ENCODE measurements at places on chromosomes 11 and 22. TPM values are rescaled to one million over a fixed set of nuclear protein-coding genes. Genes with fewer than 3 reads are reported as not detected.

BRSK2 gene
- total RNA-seq = 0.51 TPM

GRCh38 chr11:56817661-56818060 is 69.2 kb upstream of the OR9G4 start:
- H3K4me1 ChIP-seq = no peaks in the 10 kb centered on the region
- H3K27me3 ChIP-seq = no peaks in the 10 kb centered on the region
- H3K27ac ChIP-seq = no peak overlapping the region
- H3K4me3 ChIP-seq = no peak overlapping the region

DNA sequence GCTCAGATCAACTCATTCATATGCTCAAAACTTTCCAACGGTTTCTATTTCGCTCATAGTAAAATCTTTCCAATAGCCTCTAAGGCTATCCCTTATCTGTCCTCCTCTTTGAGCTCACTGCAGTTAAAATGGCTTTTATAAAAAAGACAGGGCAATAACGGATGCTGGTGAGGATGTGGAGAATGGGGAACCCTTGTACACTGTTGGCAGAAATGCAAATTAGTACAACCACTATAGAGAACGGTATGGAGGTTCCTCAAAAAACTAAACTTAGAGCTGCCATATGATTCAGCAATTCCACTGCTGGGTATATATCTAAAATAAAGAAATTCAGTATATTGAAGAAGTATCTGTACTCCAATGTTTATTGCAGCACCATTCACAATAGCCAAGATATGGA is 345.6 kb downstream of the DLG2 start:
- no peaks in the 10 kb centered on the region for H3K36me3 ChIP-seq
- no peak for DNase-seq
- no peak overlapping the region for H3K4me3 ChIP-seq
- H3K27me3 ChIP-seq = no peaks in the 10 kb centered on the region
- no peak overlapping the region for H3K27ac ChIP-seq
- H3K4me1 ChIP-seq = no peaks in the 10 kb centered on the region

DNA sequence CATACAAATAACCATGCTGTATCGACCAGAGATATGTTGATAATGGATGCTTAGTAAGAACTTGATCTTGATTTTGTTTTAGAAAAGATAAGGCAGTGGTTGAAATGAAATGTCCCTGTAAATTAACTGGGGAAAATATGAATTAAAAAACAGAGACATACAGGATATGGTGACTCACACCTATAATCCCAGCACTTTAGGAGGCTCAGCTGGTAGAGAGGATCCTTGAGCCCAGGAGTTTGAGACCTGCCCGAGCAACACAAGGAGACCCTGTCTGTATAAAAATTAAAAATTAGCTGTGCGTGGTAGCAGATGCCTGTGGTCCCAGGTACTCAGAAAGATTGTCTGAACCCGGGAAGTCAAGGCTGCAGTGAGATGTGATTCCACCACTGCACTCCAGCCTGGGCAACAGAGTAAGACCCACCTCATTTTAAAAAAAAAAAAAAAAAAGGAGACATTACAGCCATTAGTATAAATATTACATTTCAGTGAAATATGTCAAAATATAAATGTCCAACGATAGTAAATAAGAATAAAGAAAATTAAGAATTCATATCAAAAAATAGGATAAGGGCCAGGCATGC is 4.6 kb downstream of the PICALM start:
- H3K4me1 ChIP-seq = peaks cover 65% of the 10 kb centered on the region
- H3K27me3 ChIP-seq = no peaks in the 10 kb centered on the region

OR51E2 gene
- total RNA-seq = 0.15 TPM

CENPM gene
- total RNA-seq = not detected

DNA sequence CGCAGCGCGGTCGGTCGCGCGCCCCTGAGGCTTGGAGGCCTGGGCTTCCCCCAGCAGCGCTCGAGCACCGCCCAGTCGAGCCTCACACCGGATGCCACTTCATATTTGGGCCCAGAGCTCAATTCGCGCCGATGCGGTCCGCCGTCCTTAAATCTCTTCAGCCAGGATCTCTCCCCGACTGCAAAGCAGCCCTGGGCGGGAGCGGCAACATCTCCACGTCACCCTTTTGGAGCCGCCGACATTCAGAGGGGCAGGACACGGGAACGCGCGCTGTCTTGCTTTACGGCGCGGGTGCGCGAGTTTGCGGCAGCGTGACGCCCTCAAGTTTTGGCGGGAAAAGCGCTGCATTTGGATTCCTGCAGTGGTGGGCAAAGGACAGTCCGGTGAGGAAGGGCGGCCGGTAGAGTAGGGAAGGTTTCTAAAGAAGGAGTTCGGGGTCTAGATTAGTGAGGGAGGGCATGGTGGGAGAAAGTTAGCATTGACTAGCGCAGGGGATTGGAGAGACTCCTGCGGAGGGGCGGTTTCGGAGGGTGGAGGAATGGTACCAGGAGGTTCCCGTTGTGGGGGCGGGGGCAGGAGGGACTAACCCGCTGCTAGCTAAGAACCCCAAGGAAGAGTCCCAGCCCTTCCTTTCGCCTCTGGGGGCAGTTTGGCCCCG is 796 bp downstream of the CHEK1 start:
- DNase-seq = peak; percentile 88
- H3K4me1 ChIP-seq = no peaks in the 10 kb centered on the region
- peak overlapping the region; percentile 71 for H3K4me3 ChIP-seq
- peak overlapping the region; percentile 94 for H3K27ac ChIP-seq
- H3K36me3 ChIP-seq = peaks cover 11% of the 10 kb centered on the region
- H3K27me3 ChIP-seq = no peaks in the 10 kb centered on the region

ALX4 gene
- 0.07 TPM for total RNA-seq

GRCh38 chr11:77101043-77101537 is 1.6 kb upstream of the OMP start:
- no peak for DNase-seq
- H3K36me3 ChIP-seq = no peaks in the 10 kb centered on the region
- no peaks in the 10 kb centered on the region for H3K4me1 ChIP-seq
- no peak overlapping the region for H3K4me3 ChIP-seq
